NCI-H1048 (cell line): ENCODE measurements at places on chromosomes 4 and X.

DNA sequence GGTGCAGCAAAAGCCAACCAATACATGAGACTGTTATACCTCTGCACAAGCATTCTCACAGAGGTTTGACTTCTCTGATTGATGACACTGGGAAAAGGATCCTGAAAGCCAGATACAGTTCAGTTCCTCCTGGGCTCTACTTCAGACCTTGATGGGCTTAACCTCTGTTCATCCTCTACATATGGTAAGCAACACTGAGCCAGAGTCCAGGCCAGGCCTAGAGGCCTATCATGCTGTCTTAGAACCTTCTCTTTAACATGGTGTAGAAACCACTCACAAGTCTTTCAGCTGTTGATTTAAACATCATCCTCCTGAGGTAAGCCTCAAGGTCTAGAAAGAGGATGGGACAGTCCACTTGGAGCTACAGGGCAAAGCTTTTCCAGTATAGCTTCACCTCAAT lies 9.2 kb downstream of the MAD2L1 start:
- no peak for DNase-seq

DNA sequence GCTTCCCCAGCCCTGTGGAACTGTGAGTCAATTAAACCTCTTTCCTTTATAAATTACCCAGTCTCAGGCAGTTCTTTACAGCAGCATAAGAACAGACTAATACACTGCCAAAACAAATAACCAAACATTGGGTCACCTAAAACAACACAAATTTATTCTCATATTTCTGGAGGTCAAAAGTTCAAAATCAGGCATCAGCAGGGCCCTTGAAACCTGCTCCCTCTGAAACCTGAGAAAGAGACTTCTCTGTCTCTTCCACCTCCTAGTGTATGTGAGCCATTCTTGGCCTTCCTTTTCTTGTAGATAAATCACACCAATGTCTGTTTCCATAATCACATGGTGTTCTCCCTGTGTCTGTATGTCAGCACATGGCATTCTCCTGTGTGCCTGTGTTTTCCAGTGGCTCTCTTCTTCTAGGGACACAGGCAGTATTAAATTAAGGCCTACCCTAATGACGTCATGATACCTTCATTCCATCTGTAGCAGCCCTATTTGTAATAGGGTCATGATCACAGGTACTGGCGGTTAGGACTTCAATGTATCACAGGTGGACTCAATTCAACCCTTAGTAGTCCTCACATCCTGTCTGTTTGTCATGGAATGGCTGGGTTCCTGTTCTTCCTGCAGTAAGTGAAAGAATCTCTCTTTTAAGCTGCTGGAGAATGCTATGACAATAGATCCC lies 147.3 kb upstream of the CLNK start:
- DNase-seq: no peak

- no peak for DNase-seq
Observed at GRCh38 chrX:141662781-141663180, 35.8 kb downstream of the SPANXD start.

- DNase-seq: no peak
Observed at GRCh38 chrX:22987452-22987851, 12.3 kb upstream of the DDX53 start.

DNA sequence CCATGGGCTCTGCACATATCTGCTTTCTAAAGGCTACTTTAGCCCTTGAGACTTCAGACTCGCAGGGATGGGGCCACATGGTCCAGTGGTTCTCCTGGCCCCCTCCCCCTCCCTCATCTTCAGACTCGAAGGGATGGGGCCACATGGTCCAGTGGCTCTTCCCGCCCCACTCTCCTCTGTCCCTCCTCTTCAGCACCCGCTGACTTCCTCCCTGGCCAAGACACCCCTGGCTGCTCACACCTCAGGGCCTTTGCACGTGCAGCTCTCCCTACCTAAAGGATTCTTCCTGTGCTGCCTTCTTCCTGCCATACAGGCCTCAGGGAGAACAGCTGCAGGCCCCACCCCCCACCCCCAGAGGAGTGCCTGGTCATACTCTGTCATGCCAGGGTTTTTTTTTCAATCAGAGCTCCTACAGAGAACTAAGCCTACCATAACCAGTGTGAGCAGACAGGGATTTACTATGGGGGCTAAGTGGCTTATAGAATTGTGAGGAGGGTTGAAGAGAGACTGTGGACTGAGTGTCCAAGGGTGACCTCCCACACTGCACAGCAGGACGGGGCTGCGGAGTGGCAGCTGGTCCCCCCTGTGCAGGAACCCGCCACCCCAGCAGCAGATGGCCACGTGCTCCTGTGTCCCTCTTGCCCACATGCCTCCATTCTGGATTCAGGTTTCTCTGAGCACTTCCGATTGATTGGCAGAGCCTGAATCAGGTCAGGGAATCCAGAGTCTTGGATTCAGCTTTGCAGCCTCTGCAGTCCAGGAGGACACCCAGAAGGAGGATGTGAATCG lies 6.1 kb upstream of the SPON2 start:
- DNase-seq: no peak
